Tibial nerve (tissue), 4 donors: ENCODE measurements at places on chromosomes 4 and X. TPM values are rescaled to one million over a fixed set of nuclear protein-coding genes. Genes with fewer than 3 reads are reported as not detected.

DNA sequence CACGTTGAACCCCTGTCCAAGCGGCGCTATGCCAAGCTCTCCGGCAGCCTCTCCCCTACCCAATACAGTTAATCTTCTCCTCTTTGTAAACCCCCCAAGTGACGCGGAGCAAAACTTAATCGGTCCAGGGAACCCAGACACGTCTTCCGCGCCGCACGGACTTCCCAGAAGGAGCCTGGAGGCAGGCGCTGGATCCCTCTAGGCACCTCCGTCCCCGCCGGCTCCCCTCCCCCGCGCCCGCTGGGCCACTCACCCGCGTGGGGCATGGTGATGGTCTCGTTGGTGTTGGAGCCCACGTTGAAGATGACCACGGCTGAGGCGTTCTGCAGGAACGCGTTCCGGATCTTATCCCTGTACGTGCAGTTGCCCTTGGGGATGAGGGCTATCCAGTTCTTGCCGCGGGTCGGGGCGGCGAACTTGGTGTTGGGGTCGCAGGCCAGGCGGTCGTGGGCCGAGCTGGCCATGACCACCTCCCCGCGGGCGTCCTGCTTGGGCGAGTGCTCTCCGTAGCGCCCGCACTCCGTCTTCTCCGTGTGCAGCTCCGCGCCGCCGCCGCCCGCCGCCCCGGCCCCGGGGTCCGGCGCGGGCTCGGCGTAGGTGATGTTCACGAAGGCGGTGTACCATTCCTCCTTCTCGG lies 1.1 kb downstream of the RNF150 start:
- DNase-seq, result no peak
- H3K27me3 ChIP-seq, result no peaks in the 10 kb centered on the region
- no peaks in the 10 kb centered on the region for H3K36me3 ChIP-seq
- H3K27ac ChIP-seq, result peak overlapping the region; percentile 66

- H3K4me1 ChIP-seq, result no peaks in the 10 kb centered on the region
- no peak for DNase-seq
- no peak overlapping the region for H3K4me3 ChIP-seq
Measured at GRCh38 chr4:135670548-135670947, 1469.0 kb upstream of the PABPC4L start.

GRCh38 chr4:113781439-113782040 lies 20.0 kb upstream of the CAMK2D start:
- no peak overlapping the region for H3K27ac ChIP-seq
- DNase-seq, result no peak
- peaks cover 14% of the 10 kb centered on the region for H3K4me1 ChIP-seq
- no peaks in the 10 kb centered on the region for H3K27me3 ChIP-seq

DNA sequence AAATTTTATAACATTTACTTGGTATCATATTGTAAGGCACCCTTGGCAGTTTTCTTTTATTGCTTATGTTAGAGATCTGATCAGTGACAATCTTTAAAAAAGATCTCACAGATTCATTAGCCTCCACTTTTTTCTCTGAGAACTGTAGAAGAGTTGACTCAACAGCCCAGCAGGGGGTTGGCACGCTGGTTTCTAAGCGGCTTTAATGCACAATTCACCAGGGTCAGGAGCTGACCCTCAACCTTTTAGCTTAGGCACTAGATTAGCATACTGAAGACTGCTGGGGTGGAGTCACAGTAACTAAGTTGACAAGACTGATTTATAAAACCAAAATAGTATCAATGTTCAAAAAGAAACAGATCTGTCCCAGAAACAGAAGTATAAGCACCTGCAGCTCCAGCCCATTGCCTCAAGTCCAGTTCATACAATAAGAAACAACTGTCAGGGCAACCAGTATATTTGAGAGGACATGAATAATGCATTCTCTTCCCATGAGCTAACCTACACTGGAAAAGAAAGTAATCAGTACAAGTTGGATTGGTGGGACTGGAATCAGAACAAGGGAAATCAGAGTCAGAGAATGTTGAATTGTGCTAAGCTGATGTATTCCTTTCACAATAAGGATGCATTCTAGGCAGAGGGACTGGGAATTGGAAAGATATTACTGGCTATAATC lies 77.6 kb downstream of the PDE5A start:
- H3K4me1 ChIP-seq, result no peaks in the 10 kb centered on the region
- no peaks in the 10 kb centered on the region for H3K36me3 ChIP-seq
- H3K27me3 ChIP-seq, result no peaks in the 10 kb centered on the region
- no peak overlapping the region for H3K4me3 ChIP-seq

- no peaks in the 10 kb centered on the region for H3K27me3 ChIP-seq
- H3K4me1 ChIP-seq, result no peaks in the 10 kb centered on the region
- no peak for DNase-seq
- H3K36me3 ChIP-seq, result no peaks in the 10 kb centered on the region
- H3K27ac ChIP-seq, result no peak overlapping the region
Measured at GRCh38 chrX:115023139-115023538, 5.7 kb upstream of the IL13RA2 start.

The TREX2 gene
- total RNA-seq, result 3.1 TPM

- H3K4me1 ChIP-seq, result no peaks in the 10 kb centered on the region
- no peaks in the 10 kb centered on the region for H3K27me3 ChIP-seq
- H3K27ac ChIP-seq, result no peak overlapping the region
- no peak overlapping the region for H3K4me3 ChIP-seq
- H3K36me3 ChIP-seq, result no peaks in the 10 kb centered on the region
Measured at GRCh38 chrX:108167211-108167872, 75.8 kb downstream of the ATG4A start.

GRCh38 chrX:100477958-100478357 lies 67.9 kb upstream of the PCDH19 start:
- no peaks in the 10 kb centered on the region for H3K36me3 ChIP-seq
- H3K27ac ChIP-seq, result no peak overlapping the region
- no peaks in the 10 kb centered on the region for H3K4me1 ChIP-seq
- DNase-seq, result peak; percentile 48

DNA sequence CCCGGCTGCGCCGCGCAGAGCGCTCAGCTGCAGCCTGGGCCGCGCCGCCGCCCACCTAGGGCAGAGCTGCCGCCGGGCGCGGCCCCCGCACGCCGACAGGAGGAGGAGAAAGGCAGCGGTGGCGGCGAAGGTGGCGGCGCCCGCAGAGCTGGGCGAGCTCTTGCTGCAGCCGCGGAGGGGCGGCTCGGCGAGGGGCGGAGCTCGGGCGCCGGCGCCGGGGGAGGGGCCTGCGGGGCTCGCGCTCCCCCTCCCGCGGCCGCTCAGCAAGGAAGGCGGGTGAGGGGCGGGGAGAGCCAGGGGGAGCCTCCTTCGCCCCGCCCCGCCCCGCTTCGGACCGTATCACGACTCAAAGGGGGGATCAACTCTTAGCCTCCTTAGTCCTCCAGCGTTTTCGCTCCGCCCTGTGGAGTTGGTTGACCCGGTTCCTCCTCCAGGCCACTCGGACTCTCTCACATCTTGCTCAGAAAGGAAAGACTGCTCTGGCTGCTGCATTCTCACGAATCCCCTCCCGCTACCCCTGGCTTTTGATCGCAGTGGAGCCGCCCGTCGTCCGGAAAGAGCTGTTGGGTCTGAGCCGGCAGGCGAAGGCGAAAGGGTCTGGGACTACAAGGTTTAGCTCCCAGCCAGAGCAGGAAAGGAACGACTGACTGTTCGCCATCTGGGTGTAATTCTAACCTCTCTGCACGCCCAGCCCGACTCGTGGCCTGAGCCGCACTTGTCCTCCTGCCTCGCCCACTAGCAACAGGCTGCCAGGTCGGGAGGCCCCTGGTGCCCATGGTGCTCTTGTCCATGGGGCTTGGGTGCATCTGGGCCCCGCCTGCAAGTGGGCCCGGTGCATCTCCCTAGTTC lies at the start of gene ATP8A1:
Gene ATP8A1 (minus strand): TSS at position 162 of the 849 bp plus-strand sequence. CDS start 232 bp downstream, outside the sequence.
- H3K4me1 ChIP-seq, result peaks cover 20% of the 10 kb centered on the region
- H3K4me3 ChIP-seq, result peak within 1 kb of the TSS; percentile 87
- H3K36me3 ChIP-seq, result no peaks in the 10 kb centered on the region
- peak; percentile 88 for DNase-seq
- H3K27ac ChIP-seq, result peak within 1 kb of the TSS; percentile 90

DNA sequence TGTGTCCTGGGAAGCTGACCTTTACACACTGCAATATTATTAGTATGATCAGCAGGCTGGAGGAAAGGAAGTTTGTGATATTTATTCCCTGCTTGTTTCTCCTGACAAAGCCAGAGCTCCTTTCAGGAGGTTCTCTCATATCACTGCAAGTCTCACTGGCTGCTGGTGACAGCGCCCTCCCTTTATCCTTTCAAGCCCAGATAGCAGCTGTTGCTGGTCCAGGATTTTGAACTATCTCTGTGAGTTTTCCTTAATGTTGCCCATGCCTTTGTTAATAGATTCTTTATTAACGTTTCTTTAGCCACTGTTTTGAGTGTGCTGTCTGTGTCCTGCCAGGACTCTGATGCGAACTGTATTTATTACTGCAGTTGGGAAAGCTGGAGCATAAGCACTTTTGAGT lies 518.7 kb downstream of the C4orf33 start:
- no peaks in the 10 kb centered on the region for H3K36me3 ChIP-seq
- H3K27me3 ChIP-seq, result no peaks in the 10 kb centered on the region
- H3K27ac ChIP-seq, result no peak overlapping the region
- H3K4me3 ChIP-seq, result no peak overlapping the region

DNA sequence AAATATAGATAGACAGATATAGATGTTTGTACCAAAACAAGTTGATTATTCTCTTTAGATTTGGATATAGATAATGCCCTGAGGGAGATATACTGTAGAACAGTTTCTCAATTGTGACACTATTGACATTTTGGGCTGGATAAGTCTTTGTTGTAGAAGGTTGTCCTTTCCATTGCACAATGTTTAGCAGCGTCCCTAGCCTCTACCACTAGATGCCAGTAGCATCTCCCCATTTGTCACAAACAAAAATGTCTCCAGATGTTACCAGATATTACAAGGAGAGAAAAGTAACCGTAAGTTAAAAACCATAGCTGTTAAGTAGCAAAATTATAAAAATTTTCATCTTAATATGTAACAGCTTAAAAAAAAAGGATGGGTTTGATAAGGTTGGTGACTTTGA lies 2595.3 kb downstream of the ARAP2 start:
- H3K27ac ChIP-seq, result no peak overlapping the region
- no peak overlapping the region for H3K4me3 ChIP-seq
- no peaks in the 10 kb centered on the region for H3K27me3 ChIP-seq
